ENCODE measurements at places on chromosomes 5 and 9. TPM values are rescaled to one million over a fixed set of nuclear protein-coding genes. Genes with fewer than 3 reads are reported as not detected.

Gene PDZD2
- total RNA-seq: 3.9 TPM

Gene FOXD4L4
- not detected for total RNA-seq

Gene PCDHGA10
- 5.3 TPM for total RNA-seq

Gene LCN6
- total RNA-seq: not detected

Gene SPINK4
- not detected for total RNA-seq

DNA sequence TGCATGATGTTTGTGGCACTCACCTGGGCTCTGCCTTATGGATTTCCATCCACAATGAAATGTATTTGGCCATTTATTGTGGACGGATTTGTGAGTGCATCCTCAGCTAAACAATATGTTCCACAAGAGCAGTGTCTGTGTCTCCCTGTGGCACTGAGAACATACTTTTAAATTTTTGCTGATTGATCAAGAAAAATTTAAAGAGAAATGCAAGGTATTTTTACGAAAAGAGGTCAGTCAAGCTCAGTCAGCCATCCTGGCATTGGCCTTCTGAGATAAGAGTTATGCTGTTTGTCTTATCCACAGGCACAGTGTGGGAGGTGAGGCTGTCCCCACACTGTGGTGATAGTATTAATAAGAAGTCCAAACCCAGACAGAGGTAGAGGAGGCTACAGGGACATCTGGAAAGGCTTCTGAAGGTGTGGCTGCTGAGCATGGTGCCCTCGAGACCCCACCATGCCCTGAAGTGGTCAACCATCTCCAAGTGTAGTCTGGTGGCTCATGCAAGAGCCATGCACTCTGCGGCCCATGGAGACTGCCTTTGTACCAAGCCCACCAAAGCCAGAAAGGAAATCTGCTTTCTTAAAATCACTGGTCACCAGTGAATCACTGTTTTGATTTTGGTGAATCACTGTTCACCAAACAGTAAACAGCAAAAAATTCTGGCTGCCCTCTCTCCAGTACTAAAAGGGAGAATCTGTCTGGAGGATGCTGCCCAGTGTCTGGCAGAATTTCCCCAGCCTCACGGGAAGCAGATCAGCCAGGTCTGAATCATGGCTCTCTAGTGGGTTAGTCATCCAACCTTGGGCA is 28.8 kb downstream of the SPOCK1 start:
- no peak overlapping the region for H3K27ac ChIP-seq
- no peaks in the 10 kb centered on the region for H3K4me1 ChIP-seq
- no peak overlapping the region for H3K4me3 ChIP-seq
- DNase-seq: peak; percentile 19
- H3K27me3 ChIP-seq: no peaks in the 10 kb centered on the region
- no peaks in the 10 kb centered on the region for H3K36me3 ChIP-seq

DNA sequence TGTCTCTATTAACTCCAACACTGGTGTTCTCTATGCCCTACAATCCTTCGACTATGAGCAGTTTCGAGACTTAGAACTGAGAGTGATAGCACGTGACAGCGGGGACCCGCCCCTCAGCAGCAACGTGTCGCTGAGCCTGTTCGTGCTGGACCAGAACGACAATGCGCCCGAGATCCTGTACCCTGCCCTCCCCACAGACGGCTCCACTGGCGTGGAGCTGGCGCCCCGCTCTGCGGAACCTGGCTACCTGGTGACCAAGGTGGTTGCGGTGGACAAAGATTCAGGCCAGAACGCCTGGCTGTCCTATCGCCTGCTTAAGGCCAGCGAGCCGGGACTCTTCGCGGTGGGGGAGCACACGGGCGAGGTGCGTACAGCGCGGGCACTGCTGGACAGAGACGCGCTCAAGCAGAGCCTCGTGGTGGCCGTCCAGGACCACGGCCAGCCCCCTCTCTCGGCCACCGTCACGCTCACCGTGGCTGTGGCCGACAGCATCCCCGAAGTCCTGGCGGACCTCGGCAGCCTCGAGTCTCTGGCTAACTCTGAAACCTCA is 2.0 kb downstream of the PCDHGA11 start:
- no peaks in the 10 kb centered on the region for H3K27me3 ChIP-seq
- DNase-seq: no peak
- no peaks in the 10 kb centered on the region for H3K4me1 ChIP-seq
- no peaks in the 10 kb centered on the region for H3K36me3 ChIP-seq

GRCh38 chr9:21607576-21607975 is 125.5 kb upstream of the IFNE start:
- H3K36me3 ChIP-seq: no peaks in the 10 kb centered on the region
- H3K4me3 ChIP-seq: no peak overlapping the region
- no peak overlapping the region for H3K27ac ChIP-seq
- no peaks in the 10 kb centered on the region for H3K27me3 ChIP-seq
- DNase-seq: no peak
- H3K4me1 ChIP-seq: no peaks in the 10 kb centered on the region

- no peaks in the 10 kb centered on the region for H3K27me3 ChIP-seq
- no peak overlapping the region for H3K4me3 ChIP-seq
- no peak for DNase-seq
- H3K27ac ChIP-seq: no peak overlapping the region
- no peaks in the 10 kb centered on the region for H3K36me3 ChIP-seq
Measured at GRCh38 chr5:77218263-77218662, 7.8 kb downstream of the PDE8B start.

DNA sequence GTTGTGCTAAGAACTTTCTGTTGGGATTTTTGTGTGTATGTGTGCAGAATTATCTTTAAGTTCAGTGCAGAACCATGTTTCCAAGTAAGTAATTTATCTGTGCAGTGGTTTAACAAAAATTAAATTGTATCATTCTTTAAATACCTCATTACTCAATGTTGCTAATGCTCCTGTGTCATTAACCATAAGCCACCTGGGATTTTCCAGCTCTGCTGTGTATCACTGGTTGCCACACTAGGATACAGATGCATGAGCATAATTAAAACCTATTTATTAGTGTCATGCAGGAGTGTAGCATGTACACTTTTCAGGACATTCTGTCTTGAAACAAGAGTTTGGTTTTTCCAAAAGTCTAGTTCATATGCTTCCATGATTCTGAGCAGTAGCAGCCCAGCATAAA is 120.4 kb upstream of the PTGER4 start:
- H3K36me3 ChIP-seq: no peaks in the 10 kb centered on the region
- no peaks in the 10 kb centered on the region for H3K27me3 ChIP-seq
- no peaks in the 10 kb centered on the region for H3K4me1 ChIP-seq
- H3K27ac ChIP-seq: no peak overlapping the region
- no peak overlapping the region for H3K4me3 ChIP-seq
- no peak for DNase-seq

- peaks cover 44% of the 10 kb centered on the region for H3K4me1 ChIP-seq
- no peak overlapping the region for H3K27ac ChIP-seq
- DNase-seq: no peak
- no peak overlapping the region for H3K4me3 ChIP-seq
- H3K36me3 ChIP-seq: no peaks in the 10 kb centered on the region
- H3K27me3 ChIP-seq: no peaks in the 10 kb centered on the region
Measured at GRCh38 chr9:93471124-93471523, 17.7 kb upstream of the FAM120AOS start.

DNA sequence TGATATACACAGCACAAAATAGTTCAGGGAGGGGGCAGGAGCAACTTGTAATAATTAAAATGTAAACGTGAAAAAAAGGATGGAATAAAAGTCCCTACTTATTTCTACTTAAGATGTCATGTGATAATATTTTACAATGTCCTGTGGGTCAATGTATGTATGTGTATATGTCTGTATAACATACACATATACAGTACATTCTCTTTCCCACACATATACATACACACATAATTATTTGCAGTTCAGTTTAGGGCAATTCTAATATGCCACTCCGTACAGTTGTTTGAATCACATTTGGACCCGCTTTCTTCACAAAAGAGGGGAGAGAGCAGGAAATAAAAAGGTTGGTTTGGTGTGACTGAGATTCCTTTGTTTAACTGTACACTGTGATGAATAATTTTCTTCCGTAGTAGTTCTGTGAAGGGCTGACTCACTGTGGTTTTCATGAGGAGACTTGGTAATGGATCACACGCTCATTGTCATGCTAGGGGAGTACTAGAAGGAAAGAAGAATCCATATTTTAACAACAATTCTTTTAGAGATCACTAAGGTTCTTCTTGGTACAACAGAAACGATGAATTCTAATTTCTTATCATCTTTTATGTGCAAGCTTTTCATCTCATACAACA is 26.2 kb upstream of the ACOT12 start:
- DNase-seq: no peak
- H3K27me3 ChIP-seq: no peaks in the 10 kb centered on the region
- peaks cover 3% of the 10 kb centered on the region for H3K36me3 ChIP-seq
- no peak overlapping the region for H3K27ac ChIP-seq

DNA sequence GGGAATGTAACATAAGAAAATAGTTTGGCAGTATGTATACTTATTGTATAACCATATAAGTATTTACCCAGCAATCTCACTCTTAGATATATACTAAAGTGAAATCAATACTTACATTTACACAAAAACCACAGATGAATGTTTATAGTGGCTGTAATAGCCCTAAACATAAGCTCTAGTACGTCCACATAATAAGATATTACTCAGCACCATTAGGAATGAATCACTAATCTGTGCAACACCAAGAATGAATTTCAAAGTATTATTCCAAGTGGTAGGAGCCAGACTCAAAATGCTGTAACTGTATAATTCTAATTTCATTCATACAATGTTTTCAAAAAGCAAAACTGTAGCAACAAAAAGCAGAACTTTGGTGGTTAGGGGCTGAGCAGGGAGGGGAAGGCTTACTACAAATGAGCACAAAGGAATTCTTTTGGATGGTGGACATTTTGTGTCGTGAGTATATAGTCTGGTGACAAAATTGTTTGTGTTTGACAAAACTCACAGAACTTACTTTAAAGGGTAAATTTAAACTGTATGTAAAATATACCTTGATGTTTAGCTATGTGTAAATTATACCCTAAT is 11.9 kb upstream of the C5orf46 start:
- no peak overlapping the region for H3K4me3 ChIP-seq
- H3K27me3 ChIP-seq: no peaks in the 10 kb centered on the region
- no peak for DNase-seq
- no peaks in the 10 kb centered on the region for H3K36me3 ChIP-seq
- no peaks in the 10 kb centered on the region for H3K4me1 ChIP-seq

DNA sequence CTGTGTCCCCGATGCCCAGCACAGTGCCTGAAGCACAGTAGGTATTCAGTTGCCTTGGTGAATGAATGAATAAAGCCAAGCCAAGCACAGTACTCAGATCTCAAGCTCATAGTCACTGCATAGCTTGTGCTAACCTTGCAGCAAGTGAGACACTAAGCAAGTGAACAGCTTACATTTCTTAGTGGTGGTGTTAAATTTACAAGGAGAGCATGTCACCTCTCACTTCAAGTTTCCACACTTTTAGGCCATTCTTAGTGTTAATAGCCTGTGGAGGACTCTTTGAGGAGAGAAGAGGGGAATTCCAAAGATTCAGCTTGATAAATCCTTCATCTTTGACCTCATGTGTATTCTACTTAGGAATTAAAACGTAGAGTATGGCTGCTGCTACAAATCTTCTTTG is 104.7 kb downstream of the C9orf152 start:
- no peak overlapping the region for H3K4me3 ChIP-seq
- DNase-seq: no peak
- peaks cover 5% of the 10 kb centered on the region for H3K4me1 ChIP-seq
- no peaks in the 10 kb centered on the region for H3K36me3 ChIP-seq

- no peak overlapping the region for H3K27ac ChIP-seq
- peak; percentile 42 for DNase-seq
- H3K4me1 ChIP-seq: peaks cover 7% of the 10 kb centered on the region
Measured at GRCh38 chr5:6452622-6453504, 4.2 kb downstream of the UBE2QL1 start.

GRCh38 chr5:88889189-88890069 is 6.4 kb upstream of the MEF2C start:
- peak; percentile 50 for DNase-seq
- peak overlapping the region; percentile 24 for H3K27ac ChIP-seq
- H3K36me3 ChIP-seq: no peaks in the 10 kb centered on the region
- H3K27me3 ChIP-seq: no peaks in the 10 kb centered on the region

DNA sequence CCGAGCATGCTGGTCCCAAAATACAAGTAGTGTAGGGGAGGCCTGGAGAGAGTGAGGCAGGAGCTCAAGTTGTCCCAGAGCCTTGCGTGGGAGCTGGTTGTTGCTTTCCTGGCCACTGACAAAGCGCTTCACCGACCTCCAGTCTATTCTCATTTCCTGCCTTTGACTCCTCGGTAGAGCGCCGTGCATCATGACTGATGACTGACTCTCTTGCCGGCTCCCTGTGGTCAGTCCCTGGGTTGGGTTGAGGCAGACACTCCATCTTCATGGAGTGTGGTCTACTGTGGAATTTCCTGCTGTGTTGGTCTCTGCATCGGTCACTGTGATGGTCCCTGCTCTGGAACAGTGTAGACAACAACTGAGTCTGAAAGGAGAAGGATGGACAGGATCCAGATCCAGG is 175.1 kb upstream of the S1PR3 start:
- H3K27me3 ChIP-seq: no peaks in the 10 kb centered on the region
- DNase-seq: no peak
- H3K4me3 ChIP-seq: no peak overlapping the region
- no peak overlapping the region for H3K27ac ChIP-seq
- H3K36me3 ChIP-seq: no peaks in the 10 kb centered on the region
- no peaks in the 10 kb centered on the region for H3K4me1 ChIP-seq

GRCh38 chr5:135491552-135492318 is 39.6 kb upstream of the TIFAB start:
- H3K27ac ChIP-seq: no peak overlapping the region
- no peak for DNase-seq
- peaks cover 22% of the 10 kb centered on the region for H3K4me1 ChIP-seq
- peaks cover 5% of the 10 kb centered on the region for H3K27me3 ChIP-seq
- no peaks in the 10 kb centered on the region for H3K36me3 ChIP-seq

DNA sequence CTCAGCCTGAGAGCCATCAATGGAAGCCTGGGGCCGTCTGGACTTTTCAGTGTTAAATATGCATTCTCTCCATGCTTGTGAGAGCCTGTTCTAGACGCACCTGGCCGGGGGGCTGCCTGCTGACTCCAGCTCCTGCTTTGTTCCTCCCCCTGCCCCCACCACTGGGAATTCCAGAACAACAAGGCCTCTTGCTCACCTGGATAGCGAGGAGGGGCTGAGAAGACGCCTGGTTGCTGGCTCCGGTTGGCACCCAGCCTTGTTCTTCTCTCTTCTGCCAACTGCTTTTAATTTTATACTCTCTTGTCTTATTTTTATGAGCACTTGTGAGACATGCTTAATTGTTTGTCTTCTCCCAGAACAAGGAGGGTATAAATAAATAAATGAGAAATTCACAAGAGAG is 15.0 kb upstream of the RAPGEF1 start:
- no peak overlapping the region for H3K27ac ChIP-seq
- H3K4me1 ChIP-seq: peaks cover 7% of the 10 kb centered on the region
- H3K4me3 ChIP-seq: no peak overlapping the region
- no peak for DNase-seq
- H3K36me3 ChIP-seq: no peaks in the 10 kb centered on the region

DNA sequence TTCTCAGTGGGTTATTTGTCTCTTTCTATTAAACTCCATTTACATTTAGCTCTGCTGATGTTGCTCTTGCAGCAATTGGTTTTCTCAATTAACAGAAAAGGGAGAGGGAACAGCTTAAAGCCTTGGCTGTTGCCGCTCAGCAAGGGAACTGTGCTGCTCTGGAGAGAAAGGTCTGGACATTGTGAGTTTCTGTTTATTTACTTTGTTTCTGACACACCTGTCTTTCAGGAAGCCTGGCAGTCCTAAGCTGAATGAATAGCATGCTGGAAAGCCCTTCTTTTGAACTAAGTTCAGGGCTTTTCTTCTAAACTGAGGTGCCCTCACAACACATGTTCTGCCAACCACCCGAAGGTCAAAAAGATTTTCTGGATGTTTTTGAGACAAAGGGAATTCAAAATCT is 491.9 kb downstream of the PDE4D start:
- no peaks in the 10 kb centered on the region for H3K27me3 ChIP-seq
- H3K4me3 ChIP-seq: no peak overlapping the region
- DNase-seq: no peak
